NCI-H1930 (cell line): ENCODE measurements at places on chromosomes 5 and 9.

- DNase-seq = no peak
Observed at GRCh38 chr9:3066591-3066990, 222.7 kb upstream of the PUM3 start.

- DNase-seq = no peak
Observed at GRCh38 chr9:21028466-21028865, 3.0 kb downstream of the HACD4 start.

DNA sequence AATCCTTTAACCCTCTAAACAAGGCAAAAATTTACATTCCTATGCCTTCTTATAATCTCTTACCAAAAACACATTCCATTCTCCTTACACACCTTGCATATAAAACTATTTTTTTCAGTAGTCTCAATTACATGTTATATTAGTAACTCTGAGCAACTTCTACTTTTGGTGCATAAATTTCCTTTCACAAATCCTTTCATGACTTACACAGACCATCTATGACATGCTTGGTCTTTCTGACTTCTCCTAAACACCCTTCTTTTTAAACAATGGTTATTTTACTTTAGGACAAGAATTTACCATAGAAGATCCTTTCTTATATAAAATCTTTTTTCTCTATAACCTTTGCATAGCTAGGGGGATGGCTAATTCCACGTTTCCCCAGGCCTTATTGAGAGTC, 208.0 kb upstream of the ARRDC3 start:
- DNase-seq = no peak

GRCh38 chr5:1039210-1039548, 30.6 kb downstream of the NKD2 start:
- DNase-seq = no peak

DNA sequence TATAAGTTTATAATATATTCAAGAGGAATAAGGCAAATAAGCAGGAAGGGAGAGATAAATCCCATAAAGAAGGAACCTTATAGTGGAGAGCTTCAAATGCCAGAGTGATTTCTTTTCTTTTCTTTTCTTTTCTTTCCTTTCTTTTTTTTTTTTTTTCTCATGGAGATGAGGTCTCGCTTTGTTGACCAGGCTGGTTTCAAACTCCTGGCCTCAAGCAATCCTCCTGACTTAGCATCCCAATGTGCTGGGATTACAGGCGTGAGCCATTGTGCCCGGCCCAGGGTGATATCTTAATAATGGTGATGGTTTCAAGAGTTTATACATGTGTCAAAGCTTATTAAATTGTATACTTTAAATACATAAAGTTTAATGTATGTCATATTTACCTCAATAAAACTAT, 19.6 kb upstream of the FOCAD start:
- no peak for DNase-seq

DNA sequence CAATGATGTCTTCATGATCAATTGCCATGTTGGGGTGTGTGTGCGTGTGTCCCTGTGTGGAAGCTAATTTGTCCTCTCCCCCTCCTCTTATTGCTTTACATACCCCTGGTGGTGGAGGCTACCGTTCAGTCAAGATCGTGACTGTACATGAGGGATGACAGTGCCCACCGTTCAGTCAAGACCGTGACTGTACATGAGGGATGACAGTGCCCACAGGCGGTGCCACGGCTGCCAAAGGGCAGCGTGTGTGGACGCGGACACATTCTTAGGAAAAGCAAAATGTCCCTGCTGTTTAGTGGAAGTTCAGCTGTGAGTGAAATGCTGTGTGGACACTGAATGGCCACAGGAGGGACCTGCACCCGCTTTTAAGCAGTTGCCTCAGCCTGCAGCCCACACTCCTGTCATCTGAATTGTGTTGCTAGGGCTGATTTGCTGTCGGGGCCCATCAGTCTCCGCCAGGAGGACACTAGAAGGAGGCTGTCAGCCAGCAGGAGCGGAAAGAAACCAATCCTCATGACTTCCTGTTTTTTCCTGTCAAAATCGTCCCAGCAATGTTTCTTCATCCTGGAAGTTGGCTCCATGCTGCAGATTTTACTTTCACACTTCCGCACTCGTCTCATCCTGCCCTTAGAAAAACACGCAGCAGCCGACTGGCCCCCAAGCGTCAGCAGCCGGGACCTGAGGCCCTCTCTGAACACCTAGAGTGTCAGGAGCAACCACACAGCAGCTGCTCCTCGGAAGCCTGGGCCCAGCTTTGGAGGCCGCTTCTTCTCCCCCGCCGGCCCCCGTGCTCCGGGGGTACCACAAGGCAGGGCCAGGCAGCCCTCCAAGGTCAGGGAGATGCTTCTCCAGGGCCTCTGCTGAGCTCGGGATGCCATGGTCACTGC, 9.1 kb downstream of the OR2V1 start:
- no peak for DNase-seq

DNA sequence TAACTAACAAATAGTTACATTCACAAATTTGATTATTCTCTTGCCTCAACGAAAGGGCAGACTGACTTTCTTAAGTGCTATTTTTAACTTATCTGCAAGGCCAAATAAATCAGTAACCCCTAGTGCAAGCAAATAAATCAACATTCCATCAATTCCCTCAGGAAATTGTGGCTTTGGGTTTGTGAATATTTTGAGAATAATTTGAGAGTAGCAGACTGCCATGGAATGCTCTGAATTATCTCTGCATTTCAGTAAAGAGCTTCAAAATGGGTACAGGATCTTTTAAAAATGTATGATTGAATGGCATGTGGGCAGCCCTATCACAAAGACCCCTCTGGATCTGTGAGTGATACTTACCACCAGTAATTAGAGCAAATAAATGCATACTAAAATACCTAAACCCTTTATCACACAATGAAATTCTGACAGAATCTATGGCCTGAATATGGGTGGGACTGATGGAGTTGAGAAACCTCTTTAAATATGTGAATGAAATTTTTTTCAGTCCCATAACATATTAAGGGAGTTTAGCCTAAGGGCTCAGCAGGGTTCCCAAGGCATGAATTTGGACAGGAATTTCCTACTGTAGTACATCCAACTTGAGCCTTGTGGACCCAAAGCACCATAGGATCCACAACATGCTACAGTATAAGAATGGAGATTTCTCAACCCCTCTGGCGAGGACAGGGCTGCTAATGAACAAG, 92.5 kb upstream of the ITGA2 start:
- DNase-seq = no peak

GRCh38 chr9:132507670-132508469, 74.5 kb upstream of the BARHL1 start:
- DNase-seq = peak; percentile 57

GRCh38 chr9:107308461-107308860, 25.4 kb downstream of the RAD23B start:
- DNase-seq = no peak

DNA sequence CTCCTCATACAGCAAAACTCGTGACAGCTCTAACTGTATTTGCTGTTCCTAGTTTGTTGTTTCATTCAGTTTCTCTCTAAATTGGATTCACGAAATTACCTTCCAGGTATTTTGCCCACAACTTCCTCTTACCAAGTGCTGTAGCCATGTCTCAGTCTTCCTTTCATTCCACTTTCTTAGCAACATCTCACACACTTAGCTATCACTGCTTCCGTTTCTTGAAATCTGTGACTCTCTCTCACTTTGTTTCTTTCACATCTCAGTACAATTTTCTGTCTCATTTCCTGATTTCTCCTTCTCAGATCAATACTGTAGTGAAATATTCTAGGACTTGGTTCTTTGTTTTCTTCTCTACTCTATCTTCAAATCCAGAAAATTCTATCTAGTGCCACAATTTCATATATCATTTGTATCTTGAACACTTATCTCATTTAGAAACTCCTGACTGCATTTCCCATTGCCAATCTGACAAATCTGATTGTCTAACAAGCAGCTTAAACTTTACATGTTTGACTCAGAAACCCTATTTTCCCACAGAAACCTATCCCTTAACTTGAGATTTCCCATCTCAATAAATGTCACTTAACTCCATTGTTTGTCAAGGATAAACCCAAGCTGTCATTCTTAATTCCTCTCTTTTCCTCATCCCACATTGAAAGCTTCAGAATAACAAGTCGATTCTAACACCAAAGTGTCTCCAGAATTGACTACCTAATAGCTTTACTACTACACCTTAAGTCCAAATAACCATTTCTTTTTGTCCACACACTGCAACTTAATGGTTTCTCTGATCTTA, 303.1 kb downstream of the CDH12 start:
- DNase-seq = no peak

DNA sequence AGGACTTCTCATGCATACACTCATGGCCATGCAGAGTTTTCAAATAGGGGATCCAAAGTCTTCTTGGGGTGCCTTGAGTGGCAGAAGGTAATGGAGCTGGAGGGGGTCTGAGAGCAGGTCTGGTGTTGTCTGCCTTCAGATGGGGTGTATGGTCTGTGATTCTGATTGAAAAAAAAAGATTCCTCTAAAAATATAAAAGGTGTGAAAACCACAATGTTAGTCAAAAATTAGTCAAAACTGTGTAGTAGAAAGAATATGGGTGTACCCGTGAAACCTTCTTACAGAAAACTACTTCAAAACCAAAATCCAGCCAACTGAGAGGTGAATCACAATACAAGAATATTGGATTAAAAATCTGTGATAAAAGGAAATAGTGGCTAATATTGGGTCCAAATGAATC, 20.1 kb downstream of the DOCK2 start:
- DNase-seq = no peak

- no peak for DNase-seq
Observed at GRCh38 chr5:32810804-32811203, 99.7 kb downstream of the NPR3 start.

- no peak for DNase-seq
Observed at GRCh38 chr9:11946531-11946930, 746.7 kb upstream of the TYRP1 start.

DNA sequence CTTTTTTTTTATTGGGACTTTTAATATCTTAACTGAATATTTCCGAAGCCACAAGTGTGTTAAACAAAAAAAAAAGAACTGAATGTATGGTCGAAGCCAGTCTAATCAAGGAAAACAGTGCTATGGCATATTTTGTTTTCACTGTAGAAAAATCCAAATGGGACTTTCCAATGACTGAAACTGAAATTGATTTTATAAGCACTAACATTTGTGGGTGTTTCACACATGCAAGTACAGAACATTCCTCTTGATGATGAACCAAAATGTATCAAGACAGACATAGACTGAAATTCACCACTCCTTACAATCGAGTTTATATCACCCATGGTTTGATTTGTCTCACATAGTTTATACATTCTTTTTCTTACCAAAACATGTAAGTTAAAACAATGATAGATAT, 1026.8 kb downstream of the CDH18 start:
- no peak for DNase-seq

DNA sequence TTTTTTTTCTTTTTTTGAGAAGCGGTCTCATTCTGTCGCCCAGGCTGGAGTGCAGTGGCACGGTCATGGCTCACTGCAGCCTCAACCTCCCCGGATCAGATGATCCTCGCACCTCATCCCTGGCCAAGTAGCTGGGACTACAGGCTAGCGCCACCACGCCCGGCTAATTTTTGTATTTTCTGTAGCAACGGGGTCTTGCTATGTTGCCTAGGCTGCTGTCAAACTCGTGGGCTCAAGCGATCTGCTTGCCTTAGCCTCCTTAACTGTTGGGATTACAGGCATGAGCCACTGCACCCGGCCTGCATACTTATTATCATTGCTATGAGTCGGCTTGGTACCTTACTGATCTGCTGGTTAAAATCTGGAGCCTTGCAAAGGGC, 790 bp upstream of the IARS1 start:
- DNase-seq = no peak

DNA sequence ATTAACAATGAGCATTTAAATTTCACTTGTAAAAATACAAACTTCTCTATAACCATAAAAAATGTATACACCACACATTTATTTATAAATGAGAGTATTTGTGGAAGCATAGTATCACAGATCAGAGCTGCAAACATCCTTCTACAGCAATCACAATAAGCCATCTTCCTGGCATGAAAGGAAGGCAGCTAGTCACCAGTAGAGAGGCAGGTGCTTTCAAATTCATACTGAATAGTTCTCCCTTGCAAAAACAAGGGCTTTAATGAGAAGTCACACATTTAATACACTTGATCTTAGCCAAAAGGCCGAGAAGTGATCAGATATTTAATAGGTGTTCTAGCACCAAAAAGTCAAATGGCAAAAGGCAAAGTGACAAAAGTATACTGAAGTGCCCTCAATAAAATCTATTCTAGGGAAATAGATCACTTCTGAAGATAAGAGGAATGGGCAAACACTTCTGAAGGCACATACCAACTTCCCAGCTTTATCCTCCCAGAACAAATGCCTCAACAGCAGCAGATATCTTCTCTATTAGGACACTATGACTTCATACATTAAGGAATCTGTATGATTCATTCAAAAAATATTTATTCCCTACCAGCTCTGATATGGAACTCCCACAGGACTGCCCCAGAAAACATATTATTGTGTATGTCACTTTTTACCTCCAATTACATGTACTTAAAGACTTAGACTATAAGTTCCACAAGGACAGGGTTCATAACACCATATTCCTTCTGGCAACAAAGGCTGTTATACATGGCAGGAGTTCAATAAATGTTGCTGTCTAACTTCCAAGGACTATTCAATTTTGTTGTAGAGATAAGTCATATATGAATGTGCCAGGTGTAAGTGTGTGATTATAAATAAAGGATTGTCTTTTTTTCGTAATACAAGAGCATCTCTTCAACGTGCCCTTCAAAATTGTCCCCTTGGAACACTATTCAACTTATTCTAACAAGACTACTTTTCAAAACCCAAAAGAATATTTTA, 31.7 kb downstream of the MAPKAP1 start:
- DNase-seq = no peak

GRCh38 chr5:131258733-131259132, 5.1 kb upstream of the CDC42SE2 start:
- DNase-seq = no peak

GRCh38 chr5:25862276-25862675, 1176.1 kb downstream of the CDH9 start:
- no peak for DNase-seq

DNA sequence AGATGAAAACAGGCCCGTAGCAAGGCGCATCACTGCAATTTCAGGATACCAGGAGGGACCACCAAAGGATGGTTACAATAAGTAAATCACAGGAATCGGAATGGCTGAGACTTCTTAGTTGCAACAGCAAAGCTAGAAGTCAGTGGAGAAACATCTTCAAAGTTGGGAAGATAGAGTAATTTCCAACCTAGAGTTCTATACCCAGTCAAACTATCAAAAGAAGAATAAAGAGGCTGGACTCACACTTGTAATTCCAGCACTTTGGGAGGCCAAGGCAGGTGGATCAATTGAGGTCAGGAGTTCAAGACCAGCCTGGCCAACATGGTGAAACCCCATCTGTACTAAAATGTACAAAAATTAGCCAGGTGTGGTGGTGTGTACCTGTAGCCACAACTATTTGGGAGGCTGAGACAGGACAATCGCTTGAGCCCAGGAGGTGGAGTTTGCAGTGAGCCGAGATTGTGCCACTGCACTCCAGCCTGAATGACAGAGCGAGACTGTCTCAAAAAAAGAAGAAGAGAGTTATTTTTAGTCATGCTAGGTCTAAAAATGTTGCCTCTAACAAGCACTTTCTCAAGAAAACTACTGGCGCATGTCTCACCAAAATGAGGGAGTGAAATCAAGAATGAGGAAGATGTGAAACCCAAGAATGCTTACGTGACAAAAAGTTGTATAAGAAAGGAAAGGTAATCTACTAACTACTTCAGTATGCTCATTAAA, 267.7 kb downstream of the DENND1A start:
- DNase-seq = no peak

GRCh38 chr5:157038568-157039187, 20.2 kb downstream of the HAVCR1 start:
- DNase-seq = no peak

- no peak for DNase-seq
Observed at GRCh38 chr5:88821161-88821560, 61.8 kb downstream of the MEF2C start.

GRCh38 chr5:16095612-16096011, 84.0 kb downstream of the MARCHF11 start:
- DNase-seq = no peak

- no peak for DNase-seq
Observed at GRCh38 chr5:179131886-179132585, 71.9 kb downstream of the ZNF354C start.
